ENCODE measurements at places on chromosomes 7 and 10. TPM values are rescaled to one million over a fixed set of nuclear protein-coding genes. Genes with fewer than 3 reads are reported as not detected.
A peak's percentile ranks its signal among the peaks of the same experiment; 100 is the strongest.

SNX10 gene
- total RNA-seq: 4.5 TPM

DNA sequence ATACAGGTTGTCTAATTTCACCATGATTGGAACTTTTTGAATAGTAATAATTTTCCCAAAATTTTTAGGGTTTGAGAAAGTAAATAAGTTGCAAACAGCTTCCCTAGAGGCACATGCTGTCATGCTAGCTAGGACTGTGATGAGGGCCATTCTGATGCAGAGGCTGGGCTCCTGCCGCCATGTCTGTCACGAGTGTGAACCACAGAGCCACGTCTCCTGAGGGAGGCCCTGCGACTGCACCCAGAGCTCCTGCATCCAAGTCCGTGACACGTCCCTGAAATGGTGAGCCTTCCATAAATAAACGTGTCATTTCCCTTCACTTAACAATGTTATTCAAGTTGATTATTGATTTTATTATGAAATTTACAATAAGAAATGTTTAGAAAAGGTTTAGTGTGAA is 40.0 kb downstream of the C10orf120 start:
- DNase-seq: peak; percentile 25

METTL27 gene
- total RNA-seq: 1.4 TPM

ALOX5 gene
- 23.2 TPM for total RNA-seq

GRCh38 chr7:79732535-79732934 is 279.1 kb upstream of the MAGI2 start:
- DNase-seq: no peak

GRCh38 chr7:50273301-50273700 is 31.2 kb upstream of the IKZF1 start:
- DNase-seq: no peak

- DNase-seq: no peak
Measured at GRCh38 chr7:151186640-151187408, at the start of gene ASB10. ASB10 (minus strand) TSS chr7:151187250; CDS start chr7:151187130, 120 bp downstream.

- DNase-seq: no peak
Measured at GRCh38 chr7:124843336-124843735, 77.7 kb upstream of the GPR37 start.

PLXNA4 gene
- 4.4 TPM for total RNA-seq

DNA sequence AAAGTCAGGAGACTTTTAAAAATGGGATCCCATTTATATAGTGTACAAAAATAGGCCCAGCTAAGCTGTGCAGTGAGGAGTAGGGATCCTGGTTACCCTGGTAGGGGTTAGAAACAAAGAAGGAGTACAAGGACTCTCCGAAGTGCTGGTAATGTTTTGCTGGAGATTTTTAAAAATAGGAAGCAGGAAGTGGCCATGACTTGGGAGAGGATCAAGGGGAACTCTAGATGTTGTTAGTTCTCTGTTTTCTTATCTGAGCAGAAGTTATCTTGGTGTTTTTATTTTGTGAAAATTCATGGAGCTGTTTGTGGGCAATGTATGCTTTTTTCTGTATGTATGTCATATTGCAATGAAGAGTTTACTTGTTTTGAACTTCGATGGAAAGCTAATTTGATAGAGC is 373.9 kb downstream of the SFMBT2 start:
- DNase-seq: no peak

DNA sequence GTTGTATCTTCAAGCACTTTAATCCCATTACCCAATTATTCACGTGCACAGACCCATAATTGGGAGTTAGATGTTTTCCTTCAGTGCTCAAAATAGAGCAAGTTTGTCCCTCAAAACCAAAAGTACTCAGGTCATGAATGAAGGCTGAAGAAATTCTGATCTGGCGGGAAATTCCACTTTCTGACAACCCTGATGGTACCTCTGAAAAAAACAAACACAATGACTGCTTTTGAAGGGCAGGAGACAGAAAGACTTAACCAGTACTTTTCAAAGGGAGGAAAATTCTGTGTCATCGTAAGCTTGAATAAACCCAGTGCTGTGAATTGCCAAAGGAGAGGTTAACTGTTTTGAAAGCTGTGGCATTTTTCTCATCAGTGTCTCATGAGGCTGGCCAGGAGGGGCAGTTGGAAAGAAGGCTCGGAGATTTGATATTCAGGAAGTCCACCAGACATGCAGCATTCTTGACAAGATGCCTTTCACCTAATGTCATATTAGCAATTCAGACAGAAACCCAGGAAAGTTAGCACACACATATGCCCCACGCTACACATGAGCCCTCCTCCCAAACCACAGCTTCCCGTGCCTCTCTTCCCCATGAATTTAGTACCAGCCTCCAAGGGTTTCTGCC is 347.0 kb downstream of the KCNMA1 start:
- peak; percentile 17 for DNase-seq

NRCAM gene
- 1.3 TPM for total RNA-seq

NDUFA5 gene
- total RNA-seq: 112 TPM

DNA sequence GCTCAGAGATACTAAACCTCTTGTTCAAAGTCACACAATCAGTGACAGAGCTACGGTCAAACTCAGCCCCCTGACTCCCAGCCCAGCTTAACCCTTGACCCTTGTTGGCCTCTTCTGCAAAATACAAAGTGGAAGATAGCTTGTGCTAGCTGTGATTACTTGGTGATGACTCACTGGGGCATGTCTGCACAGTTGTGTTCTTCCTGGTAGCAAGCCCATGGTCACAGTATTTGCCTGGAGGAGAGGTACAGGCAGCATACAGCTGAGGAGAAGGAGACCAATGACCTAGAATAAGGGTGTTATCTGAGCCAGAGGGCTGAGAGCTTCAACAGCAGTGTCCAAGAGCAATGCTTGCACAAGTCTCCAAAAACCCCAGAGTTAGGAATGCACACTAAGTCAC is 5.7 kb upstream of the HSPA12A start:
- peak; percentile 35 for DNase-seq

DNA sequence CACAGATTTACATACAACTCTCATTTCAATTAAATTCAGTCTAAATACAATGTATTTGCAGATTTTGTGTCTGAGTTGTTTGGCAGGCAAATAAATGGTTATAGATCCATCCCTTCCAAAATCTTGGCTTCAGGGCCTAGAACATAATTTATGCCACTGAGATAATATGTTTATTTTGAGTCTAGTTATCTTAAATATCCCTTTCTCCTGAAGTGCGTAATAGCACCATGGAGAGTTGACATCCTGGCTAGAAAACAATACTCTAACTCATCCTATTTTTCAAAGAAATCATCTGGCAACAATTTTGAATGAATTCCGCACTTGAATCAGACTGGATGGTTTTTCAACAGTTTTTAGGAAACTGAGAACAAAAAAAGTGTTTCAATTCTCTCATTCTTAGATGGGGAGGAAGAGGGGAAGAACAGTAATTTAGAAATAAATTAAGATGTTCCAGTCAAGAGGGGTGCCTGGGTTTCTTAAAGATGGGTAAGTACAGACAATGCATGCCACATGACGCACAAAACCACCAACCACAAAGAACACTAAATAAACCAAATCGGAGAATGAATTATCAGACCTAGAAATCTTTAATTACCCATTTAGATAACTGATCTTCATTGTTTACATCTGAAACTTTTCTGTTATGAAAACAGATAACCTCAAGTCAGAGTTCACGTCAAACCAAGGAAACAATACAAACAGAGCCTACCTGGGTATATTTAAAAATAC is 228.7 kb upstream of the PTN start:
- no peak for DNase-seq

- DNase-seq: peak; percentile 66
Measured at GRCh38 chr10:66925896-66926715, at the start of gene LRRTM3. LRRTM3 (plus strand) TSS chr10:66926036.

ANKRD1 gene
- not detected for total RNA-seq

ZNF365 gene
- total RNA-seq: not detected

VSTM4 gene
- 9.5 TPM for total RNA-seq

TMEM196 gene
- total RNA-seq: 1.4 TPM

- DNase-seq: no peak
Measured at GRCh38 chr10:77756319-77757232, 119.0 kb upstream of the KCNMA1 start.

GRCh38 chr7:81244224-81244623 is 325.4 kb upstream of the SEMA3C start:
- no peak for DNase-seq

- no peak for DNase-seq
Measured at GRCh38 chr10:22427101-22427500, 81.8 kb downstream of the SPAG6 start.

KIF11 gene
- 0.95 TPM for total RNA-seq

DNA sequence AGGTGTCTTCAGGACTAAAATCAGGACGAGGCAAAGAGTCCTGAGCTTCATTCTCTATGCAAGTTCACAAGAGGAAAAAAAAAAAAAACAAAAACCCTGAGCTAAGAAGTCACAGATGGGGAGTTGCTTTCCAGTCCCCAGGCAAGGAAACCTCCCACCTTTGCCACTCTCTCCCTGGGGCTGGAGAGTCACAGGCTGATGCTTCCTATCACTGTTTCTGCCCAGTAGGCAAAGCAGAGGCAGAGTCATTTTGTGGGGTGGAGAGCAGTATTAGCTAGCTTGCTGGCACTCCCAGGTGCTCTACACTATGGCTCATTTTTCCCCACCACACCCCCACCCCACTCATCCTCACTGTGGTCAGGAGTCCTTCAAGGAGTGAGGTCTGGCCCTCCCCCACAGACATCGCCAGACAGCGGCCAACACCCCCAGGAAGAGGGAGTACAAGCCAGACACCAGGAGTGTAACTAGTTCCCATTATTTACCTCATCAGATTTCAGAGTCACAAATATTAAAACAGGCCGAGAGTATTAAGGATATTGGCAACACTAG is 34.6 kb upstream of the UNC5B start:
- DNase-seq: no peak

PAPOLB gene
- total RNA-seq: not detected

DNA sequence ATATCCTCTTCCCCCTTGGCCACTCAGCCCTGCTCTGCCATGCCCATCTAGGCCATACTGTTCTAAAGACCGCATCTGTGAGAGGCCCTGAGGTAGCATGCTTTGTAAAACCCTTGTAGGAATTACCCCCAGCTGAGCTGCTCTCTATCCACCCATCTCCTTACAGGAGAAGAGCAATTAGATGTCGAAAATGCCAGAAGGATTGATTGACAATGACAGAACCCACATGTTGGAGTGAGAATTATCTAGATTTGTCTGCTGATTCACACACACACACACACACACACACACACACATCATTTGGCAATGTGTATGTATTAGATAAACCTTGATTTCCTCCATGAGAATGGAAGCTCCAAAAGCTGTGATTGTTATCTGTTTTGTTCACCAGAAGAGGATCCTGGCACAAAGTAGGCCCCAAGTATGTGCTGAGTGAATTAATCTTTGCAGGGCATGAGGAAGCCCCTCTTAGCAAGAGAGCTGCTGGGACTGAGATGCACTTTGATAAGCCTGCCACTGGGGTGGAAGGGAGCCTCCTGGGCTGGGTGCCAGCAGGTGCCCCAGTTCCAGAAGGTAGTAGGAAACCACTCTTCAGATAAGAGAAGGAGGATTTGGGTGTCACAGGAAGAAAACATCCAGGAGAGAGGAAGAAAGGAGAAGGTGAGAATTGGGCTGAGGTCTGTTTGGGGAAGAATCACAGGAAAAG is 187.5 kb upstream of the ADO start:
- no peak for DNase-seq

GRCh38 chr7:20447021-20447650 is 116.4 kb downstream of the ITGB8 start:
- no peak for DNase-seq

DNA sequence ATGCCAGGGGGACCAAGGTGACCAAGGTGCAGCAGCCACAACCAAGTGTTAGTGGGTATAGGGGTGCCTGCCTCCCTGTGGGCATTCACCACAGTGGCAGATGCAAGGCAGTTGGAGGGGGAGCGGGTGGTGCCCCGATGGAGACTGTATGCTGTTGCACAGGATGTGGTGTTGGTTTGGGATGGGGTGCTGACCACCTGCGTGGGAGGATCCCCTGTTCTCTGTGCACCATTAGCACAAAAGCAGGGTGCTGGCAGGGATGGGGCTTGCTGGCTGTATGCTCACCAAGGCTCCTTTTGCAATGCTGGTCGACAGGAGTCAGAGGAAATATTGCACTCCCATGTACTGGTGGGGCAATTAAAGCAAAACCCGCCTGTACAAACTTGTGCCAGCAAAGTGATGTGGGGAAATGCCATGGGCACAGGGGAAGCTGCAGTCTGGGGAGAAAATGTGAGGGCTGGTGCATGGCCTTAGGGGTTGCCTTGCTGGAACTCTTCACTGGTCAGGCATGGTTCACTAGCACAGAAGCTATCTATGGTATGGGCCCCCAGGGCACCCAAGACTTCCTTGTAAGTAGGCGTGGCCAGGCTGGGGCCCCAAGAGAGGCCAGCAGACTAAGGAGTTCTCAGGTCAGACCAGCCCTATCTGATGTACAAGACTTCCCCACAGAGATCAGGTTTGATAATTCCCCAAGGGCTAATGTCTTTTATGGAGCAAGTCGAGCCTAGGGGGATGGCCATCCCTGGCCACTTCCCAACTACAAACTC is 51.9 kb upstream of the GNAT3 start:
- no peak for DNase-seq

DNA sequence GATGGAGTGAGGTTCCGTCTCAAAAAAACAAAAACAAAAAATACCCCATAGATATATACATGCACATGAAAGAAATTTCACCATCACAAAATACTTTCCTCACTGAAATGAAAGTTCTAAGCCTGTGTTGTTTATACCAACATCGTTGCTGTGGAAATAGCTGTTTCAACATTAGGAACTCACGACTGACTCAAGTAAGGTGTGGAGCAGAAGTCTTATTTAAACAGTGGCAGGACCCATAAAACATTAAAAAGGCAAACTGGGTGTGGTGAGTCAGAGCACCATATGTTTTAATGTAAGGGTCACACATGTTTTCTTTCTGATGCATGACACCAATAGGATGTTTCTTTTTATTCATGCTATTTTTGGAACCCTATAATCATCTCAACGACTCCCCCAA is 48.3 kb downstream of the BAIAP2L1 start:
- DNase-seq: no peak

DNA sequence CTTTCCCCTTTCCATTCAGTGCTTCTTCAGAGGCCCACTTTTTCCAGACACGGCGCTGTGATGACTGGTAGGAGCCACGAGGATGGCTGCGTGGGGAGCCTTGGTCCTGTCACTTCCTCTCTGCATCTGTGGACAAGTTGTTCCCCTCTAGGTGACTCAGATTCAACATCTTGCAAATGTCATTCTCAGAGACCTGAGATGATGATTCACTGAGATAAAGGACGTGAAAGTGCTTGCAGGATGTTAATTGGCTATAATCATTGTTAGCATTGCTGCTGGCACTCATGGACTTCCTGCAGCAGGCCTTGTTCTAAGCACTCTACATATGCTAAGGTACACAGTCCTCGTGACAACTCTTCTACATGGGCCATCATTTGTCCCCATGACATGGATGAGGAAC is 489.8 kb upstream of the ZMIZ1 start:
- DNase-seq: no peak

- DNase-seq: no peak
Measured at GRCh38 chr10:10492420-10492819, 525.3 kb upstream of the CELF2 start.

DNA sequence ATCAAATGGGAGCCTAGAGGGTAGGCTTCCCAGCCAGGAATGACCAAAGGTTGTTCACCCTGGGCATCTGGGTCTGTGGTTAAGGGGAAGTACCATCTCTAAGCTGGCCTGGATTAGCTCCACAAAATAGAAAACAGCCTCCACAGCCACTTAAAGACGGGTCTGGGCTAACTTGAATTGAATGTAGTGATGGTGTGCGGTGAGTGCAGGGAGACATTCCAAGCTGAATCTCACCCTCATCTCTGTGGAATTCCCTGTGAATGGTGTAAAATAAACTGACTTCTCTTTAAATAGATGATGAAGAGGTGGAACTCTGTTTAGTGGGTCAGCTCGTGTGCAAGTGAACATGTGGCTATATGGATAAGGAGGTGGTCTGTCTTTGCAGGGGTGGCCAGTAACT is 251.0 kb downstream of the DYNC1I1 start:
- no peak for DNase-seq

GATAD1 gene
- total RNA-seq: 57.1 TPM

Measured in sigmoid colon (tissue), 7 donors.